ENCODE measurements at places on chromosomes 16 and 17.
A peak's percentile ranks its signal among the peaks of the same experiment; 100 is the strongest.

DNA sequence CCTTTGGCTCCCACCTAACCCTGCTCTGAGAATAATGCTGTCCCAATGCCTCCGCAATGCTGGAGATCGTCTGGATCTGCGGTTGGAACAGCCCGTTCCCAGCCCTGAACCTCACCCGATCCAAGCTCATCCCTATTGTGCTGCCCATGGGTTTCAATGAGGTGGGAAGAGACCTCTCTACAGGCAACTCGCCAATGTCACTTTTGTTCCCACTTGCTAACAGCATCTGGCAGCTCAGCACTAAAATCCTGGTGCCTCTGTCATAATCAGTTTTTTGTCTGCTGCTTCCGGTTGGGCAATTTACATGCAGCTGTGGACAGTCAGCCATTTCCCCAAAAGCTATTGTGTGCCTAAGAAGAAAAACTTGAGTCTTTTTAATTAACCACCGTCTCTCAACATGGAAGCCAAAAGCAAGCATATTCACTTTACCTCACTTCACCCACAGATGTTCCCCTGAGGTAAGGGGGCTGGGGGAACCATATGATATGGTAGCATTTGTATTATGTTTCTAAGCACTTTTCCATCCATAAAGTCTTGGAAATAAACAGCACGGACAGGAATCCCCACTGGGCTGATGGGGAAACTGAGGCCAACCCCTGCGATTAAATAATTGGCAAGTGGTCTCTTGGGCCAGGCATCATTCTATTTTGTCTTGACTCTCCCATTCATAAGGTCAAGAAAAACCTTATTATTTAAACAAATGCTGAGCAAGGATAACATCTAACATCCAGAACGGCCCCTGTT is 159.2 kb upstream of the CDH5 start:
- no peak for DNase-seq

GRCh38 chr16:20072146-20072873 is 1.4 kb downstream of the GPR139 start:
- no peak for DNase-seq

DNA sequence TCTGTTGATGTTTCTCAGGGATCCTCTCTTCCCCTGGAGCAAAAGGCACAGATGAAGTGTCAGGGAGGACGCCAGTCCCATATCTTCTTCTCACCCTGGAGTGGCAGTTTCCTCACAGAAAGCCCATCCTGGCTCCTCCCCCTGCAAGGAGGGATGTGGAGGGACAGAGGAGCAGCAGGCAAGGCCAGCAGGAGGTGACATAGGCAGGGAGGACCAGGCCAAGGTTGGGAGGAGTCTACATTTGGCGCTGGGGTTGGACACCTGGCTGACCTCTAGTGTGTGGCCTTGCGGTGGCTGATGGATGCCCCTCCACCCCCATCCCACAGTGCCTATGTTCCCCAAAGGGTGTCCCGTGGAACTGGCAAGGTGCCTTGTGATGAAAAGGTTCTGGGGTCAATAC is 125.4 kb downstream of the SEC14L1 start:
- DNase-seq = no peak

- no peak for DNase-seq
These were observed at the start of gene ST6GALNAC2 for GRCh38 chr17:76585649-76586593. TSS of gene ST6GALNAC2 (minus strand) at chr17:76585860. CDS start at chr17:76585808, 52 bp downstream.

GRCh38 chr16:14301169-14302030 is 230.3 kb downstream of the MRTFB start:
- no peak for DNase-seq

GRCh38 chr17:50681263-50682200 is 26.2 kb downstream of the ANKRD40 start:
- no peak for DNase-seq

- no peak for DNase-seq
These were observed 19.6 kb downstream of the MED13 start for GRCh38 chr17:62045517-62045916.

GRCh38 chr17:55090079-55090492 is 121.5 kb downstream of the STXBP4 start:
- DNase-seq = no peak

- DNase-seq = no peak
These were observed 28.2 kb upstream of the BRD7 start for GRCh38 chr16:50396761-50397535.

DNA sequence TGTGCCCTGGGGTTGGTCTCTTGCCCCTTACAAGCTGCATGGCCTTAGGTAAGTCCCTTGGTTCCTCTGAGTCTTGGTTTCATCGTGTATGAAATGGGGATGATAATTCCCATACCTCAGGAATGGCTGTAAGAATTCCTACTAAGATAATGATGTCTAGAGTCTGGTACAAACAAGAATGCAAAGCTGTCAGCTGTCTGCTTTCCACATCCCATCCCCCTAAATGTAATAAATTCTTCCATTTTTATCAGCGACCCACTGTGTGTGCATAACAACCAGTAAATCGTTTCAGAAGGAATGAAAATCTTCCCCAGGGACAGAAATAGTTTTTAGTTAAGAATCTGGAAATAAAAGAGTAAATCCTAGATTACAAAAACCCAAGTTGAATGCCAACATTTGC is 95.4 kb downstream of the CPPED1 start:
- no peak for DNase-seq

- no peak for DNase-seq
These were observed 4.0 kb downstream of the CBFA2T3 start for GRCh38 chr16:88973007-88973410.

GRCh38 chr17:72137161-72137560 is 16.3 kb downstream of the SOX9 start:
- DNase-seq = no peak

DNA sequence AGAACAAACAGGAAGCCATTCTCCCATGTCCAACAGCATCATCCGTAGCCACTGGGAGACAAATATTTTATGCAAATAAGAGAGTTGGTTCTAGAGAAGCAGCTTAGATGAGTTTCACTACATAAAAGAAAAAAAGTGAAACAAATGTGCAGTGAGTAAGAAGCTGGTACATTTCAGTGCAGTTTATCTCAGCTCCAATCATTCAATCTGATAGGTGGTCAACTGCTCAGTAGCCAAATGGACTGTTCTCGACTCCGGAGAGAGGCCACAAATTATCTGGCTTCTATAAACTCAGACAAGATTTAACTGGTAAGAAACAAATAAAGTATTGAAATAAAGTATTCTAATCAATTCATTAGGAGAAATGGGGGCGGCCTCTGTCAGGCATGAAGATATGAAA is 68.3 kb downstream of the MAF start:
- no peak for DNase-seq

DNA sequence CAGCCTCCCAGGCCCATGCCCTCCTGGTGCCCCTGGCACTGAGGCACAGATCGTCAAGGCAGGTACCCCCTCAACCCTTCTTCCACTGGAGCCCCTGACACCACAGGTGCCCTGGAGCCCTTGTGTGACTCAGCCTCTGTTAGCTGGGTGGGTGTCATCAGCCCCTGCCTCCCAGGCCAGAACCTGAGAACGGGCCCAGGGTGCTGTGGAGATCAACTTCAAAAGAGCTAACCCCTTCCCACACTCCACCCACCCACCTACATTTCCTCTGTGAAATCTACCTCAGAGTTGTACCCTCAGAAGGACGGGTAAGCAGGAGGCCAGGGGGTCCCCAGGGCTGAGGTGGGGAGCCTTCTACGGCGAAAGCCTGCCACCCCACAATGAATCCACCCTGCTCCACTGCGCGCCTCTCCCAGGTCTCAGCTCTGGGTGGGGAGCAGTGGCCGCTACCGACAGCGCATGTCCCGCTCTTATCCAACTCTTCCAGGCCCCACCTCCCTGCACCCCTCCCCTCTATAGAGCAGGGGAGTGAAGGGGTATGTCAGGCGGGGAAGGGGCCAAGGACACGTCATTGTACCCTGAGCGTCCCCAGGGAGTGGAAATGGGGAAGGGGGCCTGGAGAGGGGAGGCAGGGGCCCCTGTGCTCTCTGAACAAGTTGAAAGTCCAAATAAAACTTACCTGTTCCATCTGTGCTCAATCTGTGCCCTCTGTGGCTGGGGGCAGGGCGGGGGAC is 17.6 kb downstream of the TBKBP1 start:
- DNase-seq = no peak

GRCh38 chr17:12853921-12854320 is 64.6 kb downstream of the ARHGAP44 start:
- DNase-seq = no peak

GRCh38 chr17:79272220-79272619 is 197.6 kb downstream of the ENGASE start:
- no peak for DNase-seq

DNA sequence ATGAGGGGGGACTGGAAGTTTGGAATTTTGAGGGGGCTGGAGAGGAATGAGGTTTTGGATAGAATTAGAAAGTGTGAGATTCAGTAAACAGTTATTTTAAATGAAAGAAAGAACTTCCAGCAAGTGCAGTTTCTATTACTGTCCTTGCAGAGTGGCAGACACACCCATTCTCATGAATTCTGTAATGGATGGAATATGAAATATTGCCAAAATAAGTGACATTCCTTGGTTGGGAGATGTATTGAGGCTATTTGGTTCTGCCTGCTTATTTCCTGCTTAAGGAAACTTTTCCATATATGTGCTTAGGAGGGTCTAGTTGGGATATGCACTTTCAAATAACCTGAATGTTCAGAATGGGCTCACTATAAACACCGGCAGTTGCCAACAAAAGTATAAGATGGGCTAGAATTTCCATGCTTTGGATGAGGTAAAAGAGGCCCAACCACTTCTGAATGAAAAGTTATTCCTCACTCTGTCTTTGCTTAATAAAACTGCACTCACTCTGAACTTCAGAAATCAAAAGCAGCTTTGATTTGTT is 434.4 kb downstream of the CA10 start:
- DNase-seq = no peak

DNA sequence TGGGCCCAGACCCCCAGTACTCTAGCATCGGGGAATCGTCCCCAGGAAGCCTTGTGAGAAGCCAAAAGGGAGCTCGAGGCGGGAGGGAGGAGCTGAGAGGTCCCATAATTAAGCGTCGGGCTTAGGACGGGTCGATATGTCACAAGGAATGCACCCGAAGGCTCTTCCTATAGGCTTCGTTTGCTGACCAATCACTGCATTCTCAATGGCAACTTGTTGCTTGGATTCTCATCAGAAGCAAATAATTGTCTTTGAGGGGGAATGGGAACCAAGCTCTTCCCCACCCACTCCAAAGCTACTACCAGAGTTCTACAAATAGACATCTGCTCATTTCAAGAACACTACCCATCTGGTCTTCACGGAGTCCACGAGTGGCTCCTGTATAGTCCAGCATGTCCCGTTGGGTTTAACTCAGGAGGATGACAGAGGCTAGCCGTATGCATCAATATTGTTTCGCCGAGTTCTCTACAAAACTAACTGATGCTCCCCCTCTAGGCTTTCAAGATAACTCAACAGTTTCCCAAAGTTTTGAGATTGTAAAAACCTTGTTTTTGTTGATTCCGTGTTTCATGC is 628 bp upstream of the BLMH start:
- DNase-seq = no peak

GRCh38 chr17:47687748-47688147 is 6.2 kb upstream of the TBKBP1 start:
- no peak for DNase-seq

DNA sequence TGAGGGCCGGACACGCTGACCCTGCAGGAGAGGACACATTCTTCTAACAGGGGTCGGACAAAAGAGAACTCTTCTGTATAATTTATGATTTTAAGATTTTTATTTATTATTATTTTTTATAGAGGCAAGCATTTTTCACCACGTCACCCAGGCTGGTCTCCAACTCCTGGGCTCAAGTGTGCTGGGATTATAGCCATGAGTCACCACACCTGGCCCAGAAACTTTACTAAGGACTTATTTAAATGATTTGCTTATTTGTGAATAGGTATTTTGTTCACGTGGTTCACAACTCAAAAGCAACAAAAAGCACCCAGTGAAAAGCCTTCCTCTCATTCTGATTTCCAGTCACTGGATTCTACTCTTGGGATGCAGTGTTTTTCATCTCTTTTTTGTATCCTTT is 2.3 kb upstream of the SERPINF1 start:
- no peak for DNase-seq

- peak; percentile 29 for DNase-seq
These were observed 89.1 kb upstream of the GNAO1 start for GRCh38 chr16:56102183-56102686.

- no peak for DNase-seq
These were observed 12.0 kb downstream of the MYO18A start for GRCh38 chr17:29168079-29168758.

DNA sequence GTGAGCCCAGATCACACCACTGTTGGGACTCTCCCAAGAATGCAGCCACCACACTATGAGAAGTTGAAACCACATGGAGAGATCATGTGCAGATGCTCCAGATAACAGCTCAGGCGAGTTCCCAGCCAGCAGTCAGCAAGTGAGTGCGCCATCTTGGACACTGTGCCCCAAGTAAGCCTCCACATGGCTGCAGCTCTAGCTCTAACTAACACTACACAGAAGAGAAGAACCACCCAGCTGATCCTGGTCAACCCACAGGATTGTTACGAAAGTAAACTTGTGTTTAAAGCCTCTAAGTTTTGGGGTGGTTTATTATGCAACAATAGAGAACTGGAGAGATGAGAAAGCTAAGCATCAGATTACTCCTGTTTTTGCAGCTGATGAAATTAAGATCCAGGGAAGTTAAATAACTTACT is 25.8 kb downstream of the SLC38A7 start:
- DNase-seq = no peak

DNA sequence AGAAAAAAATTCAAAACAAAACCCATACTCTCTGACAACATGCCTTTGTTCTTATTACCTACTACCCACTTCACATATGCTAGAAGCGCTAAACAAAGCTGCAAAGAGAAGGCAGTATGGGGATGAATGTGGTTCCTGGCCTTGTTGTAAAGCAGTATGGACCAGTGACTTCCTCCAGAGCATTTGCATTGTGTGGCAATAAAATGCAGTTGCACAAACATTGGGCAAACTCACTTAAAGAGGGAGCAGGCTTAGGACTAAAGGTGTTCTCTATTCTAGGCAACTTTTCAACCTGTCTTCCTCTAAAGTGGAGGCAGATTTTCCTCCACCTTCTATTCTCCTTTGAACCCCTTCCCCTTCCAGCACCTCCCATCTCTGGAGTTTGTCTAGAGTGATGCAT is 17.1 kb downstream of the TMIGD1 start:
- no peak for DNase-seq

GRCh38 chr16:50274326-50275097 is 8.2 kb downstream of the ADCY7 start:
- no peak for DNase-seq

DNA sequence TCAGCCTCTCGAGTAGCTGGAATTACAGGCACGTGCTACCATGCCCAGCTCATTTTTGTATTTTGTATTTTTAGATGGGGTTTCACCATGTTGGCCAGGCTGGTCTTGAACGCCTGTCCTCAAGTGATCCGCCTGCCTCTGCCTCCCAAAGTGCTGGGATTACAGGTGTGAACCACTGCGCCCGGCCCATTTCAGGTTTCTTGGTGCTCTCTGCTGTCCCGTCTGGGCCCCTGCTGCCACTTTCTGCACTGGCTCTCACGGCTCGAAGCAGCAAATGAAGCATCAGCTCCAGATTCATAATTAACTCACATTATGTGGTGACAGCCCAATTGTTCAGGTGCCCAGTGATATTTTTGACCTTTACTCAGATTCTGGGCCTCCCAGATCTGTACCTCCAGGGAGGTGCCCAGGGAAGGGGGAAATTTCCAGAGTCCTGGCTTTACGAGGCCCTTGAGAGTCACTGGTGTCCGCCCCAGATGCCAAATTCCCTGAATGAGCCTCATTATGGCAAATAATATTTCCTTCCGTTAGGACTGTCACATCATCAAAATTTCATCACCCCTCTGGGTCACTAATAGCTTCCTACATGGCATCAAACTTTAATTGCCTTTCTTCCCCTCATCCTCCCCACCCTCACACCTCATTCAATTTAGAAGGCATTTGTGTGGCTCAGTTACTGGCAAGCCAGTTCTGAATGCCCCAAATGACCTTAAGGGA is 9.0 kb downstream of the SDK2 start:
- DNase-seq = no peak

GRCh38 chr16:84557504-84557903 is 53.0 kb upstream of the MEAK7 start:
- no peak for DNase-seq
